NCI-H510A (cell line): ENCODE measurements at places on chromosomes 5 and 9.

DNA sequence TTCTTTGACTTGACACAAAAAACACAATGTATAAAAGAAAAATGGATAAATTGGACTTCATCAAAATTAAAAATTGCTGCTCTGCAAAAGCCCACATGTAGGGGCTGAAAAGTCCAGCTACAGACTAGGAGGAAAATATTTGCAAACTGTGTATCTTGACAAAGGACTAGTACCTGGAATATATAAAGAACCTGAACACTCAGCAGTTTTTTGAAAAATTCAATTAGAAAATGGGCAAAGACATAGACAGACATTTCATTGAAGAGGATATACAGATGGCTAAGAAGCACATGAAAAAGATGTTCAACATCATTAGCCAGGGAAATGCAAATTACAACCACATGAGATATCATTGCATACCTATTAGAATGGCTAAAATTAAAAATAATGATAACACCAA lies 18.5 kb upstream of the TAL2 start:
- no peak for DNase-seq

DNA sequence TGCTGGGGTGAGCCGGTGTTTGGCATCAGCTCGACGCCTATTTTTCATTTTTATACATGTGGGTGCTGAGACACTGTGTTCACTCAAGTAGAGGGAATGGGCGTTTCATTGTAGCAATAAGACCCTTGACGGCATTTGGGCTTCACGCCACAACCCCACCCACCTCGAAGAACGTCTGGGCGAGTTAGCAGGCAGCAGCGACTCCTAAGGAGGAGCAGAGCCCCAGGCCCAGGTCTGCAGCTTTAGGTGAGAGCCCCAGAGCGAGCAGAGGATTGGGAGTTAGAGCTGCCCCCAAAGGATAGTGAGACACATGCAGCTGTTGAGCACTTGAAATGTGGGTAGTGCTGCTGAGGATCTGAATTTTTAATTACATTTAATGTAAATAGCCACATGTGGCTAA lies 1.6 kb upstream of the ZFP62 start:
- DNase-seq = no peak

DNA sequence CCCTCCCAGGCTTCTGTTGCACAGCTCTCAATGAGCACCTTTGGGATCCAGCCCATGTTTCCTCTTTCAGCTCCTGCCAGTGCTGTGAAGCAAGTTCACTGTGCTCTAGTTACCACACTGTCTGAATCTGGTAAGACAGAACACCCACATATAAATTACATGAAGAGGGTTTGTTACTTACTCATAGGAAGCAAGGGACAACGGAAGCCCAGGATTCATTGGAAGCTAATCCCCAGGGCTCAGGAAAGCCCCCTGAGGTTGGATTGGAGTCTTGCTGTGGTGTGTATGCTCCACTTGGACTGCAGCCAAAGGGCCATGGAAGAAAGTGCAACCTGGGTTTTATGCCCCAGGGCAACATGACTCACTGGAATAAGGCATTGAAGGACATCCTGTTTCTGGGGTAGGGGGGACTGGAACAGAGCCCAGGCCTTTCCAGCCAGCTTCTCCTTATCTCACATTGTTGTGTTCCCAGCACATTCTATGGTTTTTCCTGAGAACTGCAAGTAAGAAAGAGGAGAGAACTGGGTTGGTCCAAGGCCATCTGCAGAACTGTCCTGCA lies 15.6 kb upstream of the CLK4 start:
- DNase-seq = no peak

- no peak for DNase-seq
Observed at GRCh38 chr5:57069115-57069835, 104.6 kb upstream of the GPBP1 start.

DNA sequence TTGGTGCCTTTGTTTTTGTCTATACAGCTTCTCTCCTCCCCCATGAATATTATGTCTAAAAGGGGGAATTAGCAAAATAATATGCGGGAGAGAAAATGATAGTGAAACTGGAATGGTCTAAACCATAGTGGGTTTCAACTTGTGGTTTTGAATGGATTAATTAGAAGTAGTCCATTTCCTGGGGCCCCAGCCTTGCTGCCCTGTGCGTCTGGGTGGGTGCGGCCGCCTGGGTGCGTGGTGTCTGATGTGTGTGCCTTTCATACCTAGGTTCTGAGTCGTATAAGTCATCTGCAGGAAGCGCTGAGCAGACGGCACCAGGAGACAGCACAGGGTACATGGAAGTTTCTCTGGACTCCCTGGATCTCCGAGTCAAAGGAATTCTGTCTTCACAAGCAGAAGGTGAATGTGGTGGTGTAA lies 120.0 kb upstream of the CACNA1B start:
- DNase-seq = no peak

DNA sequence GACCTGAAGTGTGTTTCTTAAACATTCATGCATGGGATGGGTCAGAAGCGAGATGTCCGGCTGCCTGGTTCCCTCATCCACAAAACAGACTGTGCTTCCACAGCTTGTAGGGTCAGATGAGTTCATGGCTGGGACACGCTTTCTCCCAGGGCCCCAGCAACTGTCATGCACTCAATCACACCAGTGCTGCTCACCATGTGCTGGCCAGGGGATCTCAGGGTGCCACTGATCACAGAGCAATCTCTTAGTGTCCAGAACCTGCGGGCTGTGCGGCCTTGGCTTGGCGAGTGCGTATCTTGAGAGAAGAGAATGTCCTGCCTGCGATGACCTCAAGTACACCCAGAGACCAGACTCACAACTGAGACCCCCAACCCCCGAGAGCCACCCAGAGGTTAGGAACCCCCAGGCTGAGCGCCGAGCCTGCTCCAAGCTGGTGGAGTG lies 26.0 kb upstream of the FCN2 start:
- DNase-seq = no peak

DNA sequence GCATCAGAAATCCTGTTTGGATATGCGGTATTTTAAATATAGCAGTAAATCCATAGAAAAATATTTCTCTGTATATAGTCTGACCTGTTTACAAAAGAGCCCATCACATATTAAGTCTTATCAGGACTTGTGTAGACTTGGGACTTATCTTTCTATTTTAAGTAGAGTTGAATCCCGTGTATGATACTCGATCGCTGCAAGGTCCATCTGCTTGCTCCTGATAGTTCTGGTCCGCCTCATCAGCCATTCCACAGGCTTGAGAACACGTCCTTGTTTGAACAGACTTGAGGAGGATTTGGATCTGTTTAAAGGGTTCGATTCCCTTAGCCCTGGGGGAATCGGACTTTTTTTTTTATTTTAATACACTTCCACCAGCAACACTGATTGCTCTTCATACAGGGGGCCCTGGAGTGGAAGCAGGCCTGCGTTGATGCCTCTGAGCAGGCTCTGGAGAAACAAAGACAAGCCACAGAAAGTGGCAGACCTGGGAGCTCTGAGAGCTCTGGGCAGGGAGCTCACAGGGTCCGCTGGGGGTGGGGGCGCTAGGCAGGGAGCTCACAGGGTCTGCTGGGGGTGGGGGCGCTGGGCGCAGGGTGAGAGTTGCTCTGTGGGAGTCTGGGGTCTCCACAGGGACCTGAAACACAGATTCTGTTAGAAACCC lies 112.2 kb downstream of the MVB12B start:
- no peak for DNase-seq

GRCh38 chr5:179974946-179975712 lies 67.4 kb upstream of the TBC1D9B start:
- DNase-seq = peak; percentile 9

DNA sequence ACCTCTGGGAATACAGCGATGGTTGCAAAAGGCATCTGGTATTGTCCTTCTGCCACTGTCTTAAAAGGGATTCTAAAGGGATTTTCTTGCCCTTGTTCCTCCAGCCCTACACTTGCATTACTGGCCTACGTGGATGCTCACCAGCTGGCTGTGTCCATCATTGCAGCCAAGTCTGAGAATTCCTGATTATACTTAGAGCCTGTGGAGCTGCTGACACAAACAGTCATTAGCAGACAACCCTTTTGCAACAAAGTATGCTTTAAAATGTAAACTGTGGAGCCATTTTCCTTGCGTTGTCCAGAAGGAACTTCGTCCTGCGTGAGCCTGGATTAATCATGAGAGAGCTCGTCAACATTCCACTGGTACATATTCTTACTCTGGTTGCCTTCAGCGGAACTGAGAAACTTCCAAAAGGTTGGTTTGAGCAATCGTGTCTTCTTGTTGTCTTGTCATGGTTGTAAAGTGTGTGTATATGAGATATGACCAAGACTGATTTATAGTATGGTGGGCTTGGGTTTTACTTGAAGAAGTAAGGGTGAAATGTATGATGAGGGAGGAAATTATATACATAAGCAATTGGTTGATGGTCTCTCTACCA lies at the start of gene MUSK:
Gene MUSK (plus strand): TSS at position 222 of the 598 bp plus-strand sequence. CDS start 114 bp downstream, at position 336.
- no peak for DNase-seq

- DNase-seq = peak; percentile 64
Observed at GRCh38 chr9:110188991-110189390, 19.0 kb downstream of the C9orf152 start.

DNA sequence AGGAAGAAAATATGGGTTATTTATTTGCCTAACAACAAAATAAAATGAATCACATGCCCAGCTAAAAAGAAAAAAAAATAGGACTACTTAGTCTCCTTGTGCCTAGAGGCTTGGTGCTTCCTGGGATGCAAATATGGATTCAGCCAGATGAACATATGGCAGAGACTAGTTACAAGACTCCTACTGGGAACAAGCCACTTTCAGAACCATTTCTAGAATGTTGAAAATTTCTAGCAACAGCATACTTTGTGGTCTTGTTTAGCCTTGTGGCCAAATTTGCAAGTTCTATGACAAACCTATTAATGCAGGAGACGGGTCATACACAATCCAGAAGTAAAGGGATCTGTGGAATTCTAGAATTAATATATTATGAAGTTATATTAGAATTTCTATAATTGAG lies 198.7 kb downstream of the CHSY3 start:
- no peak for DNase-seq

GRCh38 chr9:638152-638551 lies 203.3 kb upstream of the DMRT1 start:
- DNase-seq = no peak

DNA sequence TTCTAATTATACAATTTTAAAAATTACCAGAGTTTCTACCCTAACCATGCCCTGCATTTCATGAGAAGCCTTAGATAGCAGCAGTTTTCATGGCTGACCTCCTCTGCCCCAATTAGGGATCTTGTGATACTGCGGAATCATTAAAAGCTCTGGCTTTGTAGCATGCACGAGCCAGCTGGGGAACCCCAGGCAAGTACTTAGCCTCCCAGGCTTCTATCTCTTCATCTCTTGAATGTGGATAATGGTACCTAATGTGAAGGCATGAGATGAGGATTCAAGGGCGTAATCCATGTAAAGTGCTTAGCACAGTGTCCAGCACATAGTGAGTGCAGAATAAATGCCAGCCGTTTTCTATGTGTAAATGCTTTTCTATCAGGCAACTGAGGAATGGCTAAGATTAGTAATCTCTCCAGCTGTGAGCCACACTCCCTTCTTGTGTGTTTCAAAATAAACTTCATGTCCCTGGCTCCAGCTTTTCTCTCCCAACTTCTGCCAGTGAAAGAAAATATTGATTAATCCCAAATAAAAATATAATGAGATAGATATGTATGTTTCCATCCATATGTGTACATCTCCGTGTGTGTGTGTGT lies 88.4 kb downstream of the APBA1 start:
- DNase-seq = no peak

DNA sequence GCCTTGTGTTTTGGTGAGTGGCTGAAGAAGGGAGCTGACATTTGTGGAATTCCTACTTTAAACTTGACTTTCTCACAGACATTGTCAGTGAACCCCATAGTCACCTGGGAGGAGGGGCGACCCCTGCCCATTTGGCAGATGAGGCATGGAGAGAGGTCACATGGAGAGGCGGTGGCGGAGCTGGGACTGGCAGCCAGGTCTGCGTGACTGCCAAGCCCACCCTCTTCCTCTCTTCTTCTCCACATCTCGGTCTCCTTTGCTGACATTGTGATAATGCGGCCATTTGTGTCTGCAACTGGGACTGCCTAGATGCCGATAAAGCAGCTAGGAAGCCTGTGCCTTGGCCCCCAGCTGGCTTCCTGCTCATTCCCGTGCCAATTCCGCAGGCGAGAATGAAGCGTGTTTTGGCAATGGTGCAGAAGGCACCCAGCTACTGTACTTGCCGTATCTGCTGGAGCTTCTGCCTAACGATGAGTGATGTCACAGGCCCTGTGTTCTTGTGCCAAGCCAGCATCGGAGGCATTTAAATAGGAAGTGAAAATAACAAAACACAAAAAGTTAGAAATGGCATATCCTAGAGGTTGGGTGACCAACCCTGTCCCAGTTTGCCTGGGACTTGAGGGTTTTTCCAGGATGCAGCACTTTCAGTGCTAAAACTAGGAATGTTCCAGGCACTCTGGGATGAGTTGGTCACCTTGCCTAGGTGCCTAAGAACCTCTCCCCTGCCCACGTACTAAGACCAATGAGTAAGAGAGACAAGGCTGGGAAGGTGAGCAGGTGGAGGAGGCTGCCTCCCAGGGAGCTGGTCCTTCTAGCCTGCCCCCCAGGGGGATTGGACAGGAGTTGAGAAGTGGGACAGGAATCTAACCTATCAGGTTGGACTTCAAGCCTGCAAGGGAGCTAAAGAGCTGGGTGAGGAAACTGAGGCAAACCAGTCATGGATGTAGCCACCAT lies 23.6 kb downstream of the OLFML2A start:
- no peak for DNase-seq

DNA sequence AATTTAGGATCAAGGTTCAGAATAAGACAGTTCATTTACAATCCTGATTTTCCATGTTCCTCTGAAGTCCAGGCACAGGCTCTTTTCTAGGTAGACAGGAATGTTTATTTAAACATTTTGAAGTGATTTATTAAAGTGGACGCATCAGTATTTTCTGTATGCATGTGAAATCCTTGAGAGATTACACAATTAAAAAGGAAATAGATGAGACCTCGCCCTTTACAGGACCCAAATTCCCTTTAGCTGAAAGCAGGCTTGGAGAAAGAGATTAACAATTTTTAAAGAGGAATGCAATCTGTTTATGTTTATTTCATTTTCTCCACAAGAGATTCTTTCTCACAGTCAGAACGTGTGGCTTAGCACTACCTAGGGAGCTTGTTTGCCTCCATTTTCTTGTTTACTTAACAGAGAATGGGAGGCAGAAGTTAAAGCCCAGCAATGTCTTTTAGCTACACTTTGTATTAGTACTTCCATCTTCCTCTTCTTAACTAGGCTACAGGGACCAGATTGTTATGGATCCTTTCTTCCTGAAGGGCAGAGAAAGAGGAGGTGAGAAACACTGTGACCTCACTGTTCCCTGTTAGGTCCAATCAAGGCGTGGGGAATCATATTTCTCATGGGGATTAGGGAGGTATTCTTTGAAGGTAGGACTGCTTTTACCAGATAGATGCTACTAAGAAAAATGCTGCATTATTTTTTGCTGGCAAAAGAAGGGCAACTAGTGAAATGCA lies 416.0 kb downstream of the SH3GL2 start:
- no peak for DNase-seq
